Non-pigmented ciliary epithelial cell (primary cell): ENCODE measurements at places on chromosomes 6 and 20.

GRCh38 chr6:105566503-105566902, 163.6 kb upstream of the PREP start:
- no peak for DNase-seq

DNA sequence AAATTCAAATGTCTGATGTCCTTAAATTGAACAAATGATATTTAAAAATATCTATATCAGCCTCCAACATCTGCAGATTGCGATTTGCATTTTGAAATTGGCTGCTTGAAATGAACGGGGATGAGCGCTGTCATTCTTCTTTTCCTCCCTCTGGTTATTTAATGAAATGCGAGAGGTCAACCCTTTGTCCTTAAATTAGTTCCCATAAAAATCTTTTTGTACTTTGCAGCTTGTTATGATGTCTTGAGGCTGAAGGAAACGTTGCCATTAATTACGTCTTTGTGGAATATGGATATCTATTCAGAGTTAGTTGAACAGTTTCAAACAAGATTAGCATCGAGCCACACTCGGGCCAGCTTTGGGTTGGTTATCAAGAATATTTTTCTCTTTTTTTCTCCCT, 140.0 kb downstream of the LINC00237 start:
- DNase-seq: no peak

DNA sequence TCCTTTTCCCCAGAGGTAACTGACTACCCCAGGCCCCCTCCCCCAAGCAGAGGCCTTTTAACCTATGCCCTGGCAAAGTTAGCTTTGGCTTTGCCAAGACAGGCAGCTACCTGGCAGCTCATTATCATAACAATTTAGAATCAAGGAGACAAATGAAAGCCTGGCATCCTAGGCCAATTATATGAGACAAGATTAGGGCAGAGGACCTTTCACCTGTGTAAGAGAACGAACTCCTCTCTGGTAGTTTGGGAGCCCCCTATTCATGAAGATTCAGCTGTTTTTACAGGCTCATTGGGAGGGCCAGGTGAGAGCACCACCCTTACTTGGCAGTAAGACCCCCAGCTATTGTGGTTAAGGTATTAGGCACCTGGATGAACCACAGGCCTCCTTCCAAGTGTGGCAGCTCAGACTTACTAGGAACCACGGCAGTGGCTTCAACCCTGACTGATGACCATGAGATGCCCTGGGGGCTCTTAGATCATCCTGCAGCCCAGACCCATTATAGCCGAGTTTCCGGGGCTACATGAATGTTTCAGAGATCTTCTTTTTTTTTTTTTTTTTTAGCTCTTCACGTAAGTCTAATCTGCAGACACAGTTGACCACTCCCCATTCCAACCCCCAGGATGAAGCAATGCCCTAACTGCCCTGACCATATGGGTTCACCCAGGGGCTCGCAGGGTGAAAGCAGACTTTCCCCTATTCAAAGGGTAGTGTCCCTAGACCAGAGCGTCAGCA, 56.2 kb downstream of the RAB44 start:
- no peak for DNase-seq

- DNase-seq: no peak
Observed at GRCh38 chr20:40563296-40563950, 125.6 kb downstream of the MAFB start.

GRCh38 chr6:130372786-130373185, 7.0 kb downstream of the TMEM200A start:
- no peak for DNase-seq

- no peak for DNase-seq
Observed at GRCh38 chr6:47603227-47603626, 95.2 kb upstream of the ADGRF4 start.

- no peak for DNase-seq
Observed at GRCh38 chr6:51562198-51562597, 525.2 kb downstream of the PKHD1 start.

DNA sequence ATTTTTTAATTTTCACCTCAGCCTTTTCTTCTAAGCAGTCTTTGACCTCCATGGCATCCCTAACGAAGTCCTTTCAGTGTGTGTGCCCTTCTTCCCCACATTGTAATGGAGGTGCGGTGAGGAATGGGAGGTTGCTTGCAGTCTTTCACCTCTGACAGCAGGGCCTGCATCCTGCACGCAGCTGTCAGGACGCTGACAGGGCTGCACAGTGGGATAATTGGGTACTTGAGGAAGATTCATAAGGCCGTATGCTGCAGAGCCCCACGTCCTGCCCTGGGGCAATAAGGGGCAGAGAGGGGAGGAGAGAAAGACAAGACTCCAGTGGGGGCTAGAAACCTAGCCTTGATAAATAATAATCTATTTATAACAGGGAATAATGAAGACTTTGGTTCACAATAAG, 184.7 kb downstream of the SAMD5 start:
- DNase-seq: no peak

GRCh38 chr20:16500197-16500596, 73.1 kb downstream of the KIF16B start:
- no peak for DNase-seq

DNA sequence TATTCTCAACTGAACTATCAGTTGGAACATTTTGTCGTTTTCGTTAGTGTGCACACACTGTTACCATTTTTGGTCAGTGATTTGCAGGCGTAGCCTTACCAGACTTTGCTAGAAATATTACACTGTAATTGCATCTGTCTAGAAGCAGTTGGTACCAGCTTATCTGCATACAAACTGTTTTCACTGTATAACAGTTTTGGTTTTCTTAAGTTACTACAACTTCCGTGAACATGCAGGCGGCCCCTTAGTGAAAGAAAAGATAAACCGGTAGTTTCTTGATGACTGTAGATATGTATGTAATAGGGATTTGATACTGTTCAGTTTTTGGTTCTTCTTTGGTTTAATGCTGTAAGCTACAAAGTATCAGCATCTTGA, 1.3 kb downstream of the DSTN start:
- no peak for DNase-seq

- no peak for DNase-seq
Observed at GRCh38 chr6:16320533-16321340, 82.3 kb downstream of the GMPR start.

- DNase-seq: no peak
Observed at GRCh38 chr6:93226822-93227221, 192.5 kb downstream of the EPHA7 start.
